ENCODE measurements at places on chromosomes 6 and 20.

GRCh38 chr20:41300383-41300782, 17.1 kb downstream of the ZHX3 start:
- no peak for DNase-seq

- no peak for DNase-seq
Measured at GRCh38 chr20:33337531-33338165, 54.6 kb downstream of the BPIFB1 start.

DNA sequence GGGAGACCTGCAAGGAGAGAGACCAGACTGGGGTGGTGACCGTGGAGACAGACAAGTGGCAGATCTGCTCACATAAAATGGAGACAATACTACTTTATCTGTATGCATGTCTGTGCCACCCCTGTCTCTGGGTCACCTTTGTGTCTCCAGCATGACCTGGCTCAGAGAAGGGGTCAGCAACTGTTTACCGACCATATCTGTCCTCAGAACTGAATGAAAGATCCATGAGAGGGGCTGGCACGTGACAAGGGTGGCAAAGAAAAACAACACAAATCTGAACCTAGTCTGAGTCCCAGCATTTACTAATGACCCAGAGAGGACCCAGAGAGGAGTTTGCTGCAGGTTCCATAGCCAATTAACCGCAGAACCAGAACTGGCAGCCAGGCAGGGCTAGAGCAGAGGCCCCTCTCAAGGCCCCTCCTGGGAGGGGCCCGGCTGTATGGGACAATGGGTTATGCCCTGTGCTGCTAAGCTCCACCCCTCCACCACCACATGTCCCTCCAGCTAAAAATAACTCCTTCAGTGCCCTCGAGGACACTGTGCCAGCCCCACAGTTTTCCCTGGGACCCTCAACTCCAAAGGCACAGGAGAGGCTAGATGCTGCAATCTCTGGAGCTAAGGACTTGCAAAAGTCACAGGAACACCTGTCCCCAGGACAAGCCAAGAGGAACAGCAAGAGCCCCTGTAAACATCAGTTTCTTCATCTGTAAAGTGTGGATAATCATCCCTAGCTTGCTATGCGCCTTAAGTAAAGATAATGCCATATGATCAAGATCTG, 2.2 kb downstream of the AHCY start:
- no peak for DNase-seq

GRCh38 chr6:21098744-21099143, 494.8 kb upstream of the SOX4 start:
- no peak for DNase-seq

DNA sequence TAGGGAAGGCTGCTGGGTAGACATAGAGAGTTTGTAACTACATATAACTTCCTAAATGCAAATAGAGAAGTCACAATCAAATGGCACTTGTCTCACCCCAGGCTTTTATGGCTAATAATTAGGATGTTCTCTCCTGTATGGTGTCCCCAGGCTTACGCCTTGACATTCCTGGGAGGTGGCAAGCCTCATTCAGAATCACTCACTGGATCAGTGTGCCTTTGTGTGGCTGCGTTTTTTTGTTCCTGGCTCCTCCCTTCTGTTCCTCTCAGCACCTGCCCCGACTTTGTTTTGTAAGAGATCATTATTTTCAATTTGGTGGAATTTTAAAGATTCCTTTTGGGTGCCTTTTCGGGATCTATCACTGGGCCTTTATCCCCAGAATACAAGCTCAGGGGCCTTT, 5.7 kb downstream of the LAMP5 start:
- DNase-seq = no peak

DNA sequence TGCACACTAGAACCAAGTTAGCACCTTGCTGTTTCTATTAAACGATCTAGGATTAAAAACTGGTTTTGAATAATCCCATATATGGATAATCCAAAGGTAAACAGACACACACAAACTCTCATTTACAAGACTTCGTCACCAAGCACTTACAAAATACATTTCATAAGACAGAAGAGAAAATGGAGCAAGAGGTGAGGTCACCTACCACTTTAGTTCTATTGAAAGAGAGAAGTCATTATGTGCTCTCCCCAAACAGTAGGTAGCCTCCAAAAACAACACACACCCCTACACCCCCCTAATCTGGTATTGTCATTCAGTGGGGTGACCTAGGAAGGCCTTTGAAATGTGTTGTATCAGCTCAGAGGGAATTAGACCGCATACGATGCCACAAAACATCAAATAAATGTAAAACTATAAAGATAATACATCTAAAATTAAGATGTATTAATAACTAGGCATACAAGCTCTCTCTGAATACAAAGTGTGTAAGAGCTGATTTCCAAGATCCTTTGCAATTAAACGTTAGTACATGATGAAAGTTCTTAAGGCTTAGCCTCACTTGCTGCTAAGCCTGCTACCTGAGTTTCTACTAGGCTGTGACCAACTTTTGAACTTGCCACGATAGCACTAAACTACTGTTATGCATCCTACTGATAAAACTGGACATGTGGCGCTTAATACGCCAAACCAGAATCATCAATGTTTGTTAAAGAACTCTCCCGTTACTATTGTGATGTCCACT, 1.6 kb downstream of the SRPK1 start:
- no peak for DNase-seq

- no peak for DNase-seq
Measured at GRCh38 chr20:57586370-57586793, 25.5 kb downstream of the PCK1 start.

DNA sequence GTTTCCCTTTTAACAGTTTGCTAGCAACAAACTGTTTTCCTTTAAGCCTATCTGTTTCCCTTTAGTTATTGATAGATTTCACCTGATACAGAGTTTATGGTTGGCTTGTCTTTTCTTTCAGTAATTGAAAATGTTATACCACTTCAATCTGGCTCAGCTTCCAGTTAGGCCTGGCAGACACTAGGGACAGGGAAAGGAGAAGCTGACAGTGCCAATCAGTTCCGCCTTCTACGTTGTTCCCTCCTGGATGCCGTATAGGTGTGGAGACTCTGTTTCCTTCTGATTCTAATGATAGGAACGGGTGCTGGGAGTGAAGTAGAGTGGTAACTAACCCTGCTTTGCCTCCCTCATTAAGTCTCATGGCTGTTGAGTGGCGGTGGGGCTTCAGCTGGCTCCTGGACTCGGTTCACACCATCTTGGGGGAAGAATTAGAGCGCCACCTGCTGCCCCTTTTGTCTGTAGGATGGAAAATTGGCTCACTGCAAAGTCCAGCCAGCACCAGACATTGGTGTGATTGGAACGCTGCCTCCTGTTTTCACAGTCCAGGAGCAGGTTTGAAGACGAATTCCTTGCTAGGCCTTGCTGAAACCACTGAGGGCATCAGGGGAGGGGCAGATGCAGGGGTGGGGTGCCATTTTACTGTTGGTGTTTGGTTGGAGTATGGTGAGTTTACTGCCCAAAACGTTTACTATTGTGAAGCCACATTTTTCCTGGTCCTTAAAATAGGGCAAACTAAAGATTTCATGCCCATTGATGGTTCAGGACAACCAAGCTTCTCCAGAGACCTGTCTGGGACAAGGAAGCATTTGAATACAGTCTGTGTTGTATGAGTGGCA, 1729.5 kb downstream of the GRIK2 start:
- DNase-seq = peak; percentile 42

DNA sequence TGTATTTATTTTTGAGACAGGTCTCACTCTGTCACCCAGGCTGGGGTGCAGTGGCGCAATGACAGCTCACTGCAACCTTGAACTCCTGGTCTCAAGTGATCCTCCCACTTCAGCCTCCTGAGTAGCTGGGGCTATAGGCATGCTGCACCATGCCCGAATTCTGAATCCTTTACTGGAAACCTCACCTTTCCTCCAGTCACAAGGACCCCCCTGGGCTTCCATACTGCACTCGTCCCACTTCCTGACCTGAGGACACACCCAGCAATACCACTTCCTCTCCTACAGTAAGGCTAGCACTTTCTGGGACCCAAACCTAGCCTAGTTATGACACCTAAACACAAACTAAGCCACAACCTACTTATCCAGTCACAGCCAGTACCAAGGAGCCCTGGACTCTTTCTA, 68.2 kb downstream of the FAM217A start:
- no peak for DNase-seq

GRCh38 chr6:110180228-110181008, at the start of gene CDC40:
Gene CDC40, plus strand, starts transcription at chr6:110180427. Its CDS starts 18 bp downstream, at chr6:110180445.
- no peak for DNase-seq
